ENCODE measurements at places on chromosomes 3 and 15.

DNA sequence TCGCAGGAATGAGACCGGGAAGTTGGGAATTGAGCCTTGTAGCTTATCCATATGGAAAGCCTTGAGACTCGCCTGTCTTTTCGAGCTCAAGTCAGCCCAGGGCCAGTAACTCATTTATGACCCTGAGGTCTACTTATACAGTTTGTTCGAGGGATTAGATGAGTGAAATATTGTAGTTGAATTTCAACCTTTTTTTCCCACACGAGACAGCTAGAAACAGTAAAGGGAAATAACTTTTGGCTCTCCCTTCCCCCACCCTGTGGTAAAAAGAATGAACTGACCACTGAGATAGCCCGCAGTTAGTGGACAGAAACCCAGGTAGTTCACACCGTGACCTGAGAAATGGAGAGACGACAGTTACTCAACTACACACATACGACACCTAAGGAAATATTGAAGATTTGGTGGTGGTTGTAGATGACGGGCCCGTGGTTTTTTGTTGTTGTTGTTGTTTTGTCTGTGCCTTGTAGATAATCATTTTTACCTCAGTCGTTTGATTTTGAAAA, 841 bp downstream of the EIF3J start:
- DNase-seq, result no peak

DNA sequence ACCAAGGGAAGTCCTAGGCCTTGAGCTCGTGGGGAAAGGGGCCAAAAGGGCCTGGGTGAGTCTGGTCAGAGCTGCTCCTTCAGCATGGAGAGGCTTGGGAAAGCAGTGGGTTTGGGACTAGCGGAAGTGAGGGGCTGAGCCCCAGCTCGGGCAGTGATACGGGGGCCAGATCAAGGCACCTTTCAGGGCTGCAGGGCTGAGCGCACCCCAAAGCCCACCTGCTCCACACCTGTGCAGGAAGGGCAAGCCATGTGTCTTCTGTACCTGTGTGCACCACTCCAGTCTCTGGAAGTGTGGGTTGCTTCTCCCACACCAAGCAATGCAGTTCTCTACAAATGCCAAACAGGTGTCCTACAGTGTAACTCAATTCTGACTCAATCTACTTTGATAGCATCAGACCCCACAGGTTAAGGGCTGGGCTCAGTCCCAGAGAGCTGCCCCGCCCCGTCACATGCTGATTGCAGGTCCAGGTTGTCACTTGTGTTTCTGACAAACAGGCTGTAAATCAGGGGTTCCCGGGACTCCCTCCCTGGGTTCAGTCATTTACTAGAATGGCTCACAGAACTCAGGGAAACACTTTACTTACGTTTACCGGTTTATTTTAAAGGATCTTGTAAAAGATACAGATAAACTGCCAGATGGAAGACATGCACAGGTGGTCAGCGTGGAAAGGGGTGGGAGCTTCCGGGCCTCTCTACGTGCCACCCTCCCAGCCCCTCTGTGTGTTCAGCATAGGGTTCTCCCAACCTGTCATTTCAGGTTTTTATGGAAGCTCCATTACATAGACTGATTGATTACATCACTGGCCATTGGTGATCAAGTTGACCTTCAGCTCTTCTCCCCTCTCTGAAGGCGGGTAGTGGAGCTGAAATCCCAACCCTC, 28.8 kb upstream of the KLF13 start:
- DNase-seq, result no peak

GRCh38 chr3:5787861-5788488, 600.5 kb downstream of the EDEM1 start:
- DNase-seq, result no peak

DNA sequence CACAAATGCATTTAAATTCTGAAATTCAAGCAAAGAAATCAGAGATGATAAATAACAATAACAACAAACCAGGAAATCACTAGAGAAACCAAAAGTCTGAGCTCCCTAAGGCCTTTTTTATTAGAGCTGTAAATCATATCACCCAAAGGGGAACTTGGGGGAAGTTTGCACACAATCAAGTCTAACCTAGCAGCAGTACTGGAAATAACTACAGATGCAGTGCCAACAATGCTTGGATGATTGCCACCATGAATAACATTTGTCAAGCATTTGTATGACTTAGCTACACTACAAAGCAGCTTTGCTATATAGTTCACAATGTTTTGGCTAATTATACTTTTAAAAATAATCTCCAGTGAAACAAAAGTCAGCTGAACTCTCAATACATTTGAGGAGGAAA, 27.8 kb downstream of the SHQ1 start:
- DNase-seq, result no peak

DNA sequence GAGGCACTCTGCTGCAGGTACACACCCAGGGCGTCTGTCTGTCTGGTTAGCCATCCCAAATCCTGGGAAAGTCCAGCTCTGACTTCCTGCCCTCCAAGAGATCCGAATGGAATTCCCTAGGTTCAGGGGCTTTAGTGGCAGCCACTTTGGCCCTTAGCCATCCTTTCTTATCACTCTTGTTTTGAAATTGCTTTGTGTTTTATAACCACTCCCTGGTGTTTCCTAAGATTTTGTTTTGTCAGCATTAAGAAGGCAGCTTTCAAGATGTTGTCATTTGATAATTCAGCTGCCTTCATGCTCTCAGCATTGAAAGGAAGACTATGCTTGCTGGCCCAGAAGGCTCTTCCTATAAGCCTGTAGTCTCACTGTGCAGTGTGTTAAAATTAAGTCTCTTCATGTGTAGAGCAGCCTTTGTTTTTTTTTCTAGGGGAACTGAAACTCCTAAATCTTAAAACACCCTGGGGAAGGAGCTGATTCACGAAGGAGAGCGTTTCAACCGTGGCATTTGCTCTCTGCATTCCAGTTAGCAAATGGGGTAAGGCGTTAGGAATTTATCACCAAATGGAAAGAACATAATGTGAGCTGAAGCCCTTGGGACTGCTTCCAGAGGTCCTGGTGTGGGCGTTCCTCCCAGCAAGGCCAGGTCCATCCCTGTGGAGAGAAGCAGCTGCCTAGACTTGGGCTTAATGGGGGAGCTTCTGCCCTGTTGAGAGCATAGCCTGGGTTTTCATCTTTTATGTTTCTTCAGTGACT, 14.2 kb upstream of the CLEC3B start:
- DNase-seq, result no peak

GRCh38 chr3:127220497-127220896, 27.6 kb downstream of the PRR23E start:
- no peak for DNase-seq

DNA sequence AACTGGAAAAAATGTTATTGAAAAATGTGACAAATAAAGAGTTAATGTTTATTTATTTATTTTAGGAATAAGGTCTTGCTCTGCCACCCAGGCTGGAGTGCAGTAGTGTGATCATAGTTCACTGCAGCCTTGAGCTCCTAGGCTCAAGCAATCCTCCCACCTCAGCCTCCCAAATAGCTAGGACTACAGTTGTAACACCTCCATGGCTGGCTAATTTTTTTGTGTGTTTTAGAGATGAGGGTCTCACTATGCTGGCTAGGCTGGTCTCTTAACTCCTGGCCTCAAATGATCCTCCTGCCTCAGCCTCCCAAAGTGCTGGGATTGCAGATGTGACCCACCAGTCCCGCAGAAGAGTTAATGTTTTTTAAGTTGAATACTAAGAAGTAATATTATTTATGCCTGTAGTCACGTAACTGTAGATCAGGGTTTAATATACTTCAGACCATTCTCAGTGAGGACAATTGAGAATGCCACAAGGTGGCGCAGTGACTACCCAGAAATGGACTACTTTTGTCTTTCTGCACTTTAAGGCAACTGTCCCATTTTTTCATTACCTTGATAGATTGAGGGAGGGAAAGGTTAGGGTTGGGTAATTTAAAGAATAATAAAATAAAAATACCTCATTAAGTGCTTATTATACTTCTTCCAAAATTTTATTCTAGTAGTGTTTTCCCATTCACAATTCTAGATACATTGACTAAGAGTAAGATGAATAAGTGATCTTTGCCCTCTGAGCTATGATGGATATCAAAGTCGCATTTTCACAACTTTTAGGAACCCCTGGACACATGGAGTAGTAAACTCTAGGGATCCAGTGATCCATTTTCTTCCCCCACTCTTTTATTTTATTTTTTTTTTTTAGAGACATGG, 6.0 kb downstream of the MUC13 start:
- DNase-seq, result peak; percentile 42

DNA sequence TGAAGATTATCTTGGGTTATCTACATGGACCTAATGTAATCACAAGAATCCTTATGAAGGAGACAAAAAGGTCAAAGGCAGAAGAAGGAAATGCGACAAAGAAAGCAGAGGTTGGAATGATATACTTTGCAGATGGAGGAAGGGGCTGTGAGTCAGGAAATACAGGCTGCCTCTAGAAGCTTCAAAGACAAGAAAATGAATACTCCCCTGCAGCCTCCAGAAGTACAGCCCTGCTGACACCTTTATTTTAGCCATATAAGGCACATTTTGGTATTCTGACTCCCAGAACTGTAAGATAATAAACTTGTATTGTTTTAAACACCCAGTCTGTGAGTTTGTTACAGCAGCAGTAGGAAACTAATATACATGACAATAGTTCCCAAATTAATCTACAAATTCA, 58.6 kb downstream of the SIDT1 start:
- DNase-seq, result no peak

DNA sequence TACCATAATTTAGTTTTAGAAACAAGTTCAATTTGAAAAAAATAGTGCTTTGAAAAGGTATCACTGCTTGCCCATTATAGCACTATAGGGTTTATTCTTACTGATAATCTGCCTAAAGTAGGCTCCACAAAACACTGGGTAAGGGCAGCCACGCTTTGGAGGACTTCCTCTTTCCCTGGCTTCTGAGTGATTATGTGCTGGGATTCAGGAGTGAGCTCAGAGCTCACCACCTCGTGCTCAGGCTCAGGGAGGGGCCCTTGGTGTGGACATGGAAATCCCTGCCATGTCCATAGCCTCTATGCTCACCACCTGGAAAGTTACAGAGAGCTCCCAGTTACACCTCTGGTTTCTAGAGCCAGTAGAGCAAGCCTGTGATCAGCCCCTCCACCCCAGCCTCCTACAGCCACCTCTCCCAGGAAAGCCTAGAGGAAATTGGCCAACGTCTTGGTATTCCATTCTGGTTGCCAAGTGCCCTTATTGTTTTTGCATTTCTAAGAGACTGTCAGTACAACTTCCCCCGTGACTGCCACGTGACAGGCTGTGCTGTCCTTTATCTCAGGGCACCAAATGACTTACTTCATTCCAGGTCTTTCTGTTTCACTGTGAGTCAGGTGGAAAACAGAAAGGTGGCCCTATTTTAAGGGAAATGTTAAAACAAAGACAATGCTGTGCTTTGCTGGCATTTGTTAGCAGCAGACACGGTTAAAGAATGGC, 316.0 kb downstream of the RORA start:
- DNase-seq, result no peak

DNA sequence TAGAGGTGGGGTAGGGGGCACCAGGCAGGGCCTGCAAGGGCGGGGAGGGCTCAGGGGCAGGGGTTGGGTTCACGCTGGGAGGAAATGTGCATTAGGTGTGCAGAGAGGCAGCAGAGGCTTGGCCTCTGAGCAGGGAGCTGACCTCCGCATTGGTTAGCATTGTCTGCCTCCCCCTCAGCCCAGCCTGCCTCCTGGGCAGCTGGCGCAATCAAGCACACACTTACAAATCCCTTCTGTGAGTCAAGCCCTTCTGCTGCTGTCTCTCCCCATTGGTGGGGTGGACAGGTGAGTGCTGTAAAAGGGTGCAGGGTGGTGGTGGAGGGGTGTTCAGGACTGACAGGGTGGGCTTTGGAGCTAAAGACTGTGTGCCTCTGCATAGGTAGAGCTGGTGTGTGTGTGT, 9.3 kb downstream of the LOXL1 start:
- no peak for DNase-seq

- DNase-seq, result no peak
Observed at GRCh38 chr3:133384331-133385027, 15.4 kb upstream of the BFSP2 start.

DNA sequence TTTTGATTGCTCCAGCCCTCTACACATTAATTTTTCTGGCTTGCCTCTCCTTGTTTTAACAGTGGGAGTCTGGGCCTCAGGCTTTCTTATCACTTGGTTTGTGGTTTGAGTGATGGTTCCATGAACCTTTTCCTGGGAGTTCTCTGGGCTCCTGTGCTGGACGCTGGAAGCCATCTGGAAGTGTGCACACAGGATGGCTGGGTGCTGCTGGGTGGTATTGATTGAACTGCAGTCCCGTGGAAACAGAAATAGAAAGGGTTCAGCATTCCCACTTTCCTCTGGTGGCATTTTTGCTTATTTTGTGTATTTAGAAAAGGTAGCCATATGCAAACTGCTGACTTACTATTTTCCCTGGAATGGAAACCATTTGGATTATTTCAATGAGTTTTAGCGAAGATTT, 25.6 kb downstream of the MITF start:
- no peak for DNase-seq
